ENCODE measurements at places on chromosomes 1 and 21.

DNA sequence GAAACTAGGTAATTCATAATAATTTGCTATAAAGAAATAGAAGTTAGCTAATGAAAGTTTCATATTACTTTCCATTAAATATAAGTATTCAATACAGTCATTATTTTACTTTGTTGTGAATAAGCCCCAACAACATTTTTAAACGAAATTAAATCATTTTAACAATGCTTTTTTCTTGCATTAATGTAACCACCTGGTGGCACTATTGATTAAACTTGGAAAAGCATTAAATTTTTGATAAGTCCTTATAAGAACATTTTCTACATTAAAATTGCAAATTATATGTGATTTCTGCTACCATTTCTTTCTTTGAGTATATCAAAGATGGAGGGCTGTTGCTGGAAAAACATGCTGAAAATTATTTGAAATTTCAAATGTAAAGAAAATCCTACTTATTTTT is 918.8 kb upstream of the TMPRSS15 start:
- no peak for DNase-seq

GRCh38 chr1:14486401-14487201 is 111.9 kb upstream of the KAZN start:
- DNase-seq = no peak

- peak; percentile 3 for DNase-seq
Measured at GRCh38 chr1:231970684-231971083, 344.1 kb downstream of the DISC1 start.

DNA sequence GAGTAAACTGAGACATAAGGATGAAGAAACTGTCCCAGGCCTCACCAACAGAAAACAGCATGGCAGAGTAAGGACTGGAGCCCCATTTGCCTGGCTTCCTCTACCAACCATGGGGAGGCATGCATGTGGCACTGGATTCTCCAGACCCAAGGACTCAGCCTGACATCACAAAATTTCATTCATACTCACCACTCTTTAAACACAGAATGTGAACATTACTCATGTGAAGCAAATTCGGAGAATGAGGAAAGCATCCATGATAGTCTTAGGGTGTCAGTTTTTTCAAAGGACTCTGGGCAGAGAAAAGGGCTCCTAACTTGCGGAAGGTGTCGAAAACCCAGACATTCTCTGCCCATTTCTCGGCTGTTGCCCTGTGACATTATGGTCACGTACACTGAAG is 83.9 kb downstream of the PCNX2 start:
- no peak for DNase-seq

- DNase-seq = no peak
Measured at GRCh38 chr1:7121622-7121988, 336.4 kb downstream of the CAMTA1 start.

DNA sequence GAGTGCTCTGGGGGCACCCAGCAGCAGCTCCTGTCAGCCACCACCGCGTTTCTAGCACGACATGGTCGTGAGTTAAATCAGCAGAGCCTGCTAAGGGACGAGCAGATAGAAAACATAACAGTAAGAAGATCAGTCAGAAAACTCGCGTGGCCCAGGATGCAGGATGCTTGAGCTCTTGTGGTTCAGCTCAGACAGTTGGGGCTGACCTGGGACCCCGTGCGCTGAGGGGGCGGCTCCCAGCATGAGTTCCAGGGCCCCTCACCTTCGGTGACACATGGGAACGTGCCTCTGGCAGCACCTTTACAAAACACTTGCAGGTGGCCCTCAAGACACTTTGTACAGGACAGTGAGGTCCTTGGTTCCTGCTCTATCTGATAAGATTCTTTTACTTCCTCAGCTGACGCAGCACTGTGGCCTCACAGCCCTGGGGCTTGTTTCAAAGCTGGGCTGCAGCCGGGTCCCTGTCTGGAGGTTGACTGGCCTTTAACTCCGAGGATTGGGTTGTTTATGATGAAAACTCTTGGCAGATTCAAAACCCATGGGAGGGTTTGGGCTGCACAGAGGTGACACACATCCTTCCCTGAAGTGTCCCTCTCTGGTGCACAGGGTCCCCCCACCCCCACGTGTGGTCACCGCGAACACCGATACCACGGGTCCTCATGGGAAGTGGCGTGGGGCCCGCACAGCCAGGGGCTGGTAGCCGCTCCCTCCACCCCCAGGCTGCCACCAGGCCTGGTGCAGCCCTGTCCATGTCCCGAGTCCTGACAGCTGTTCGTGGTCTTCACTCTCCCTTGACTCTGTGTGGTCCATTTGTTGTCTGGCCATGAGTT is 65.3 kb upstream of the COL6A1 start:
- DNase-seq = no peak

Data from activated T-cell treated with anti-CD3 and anti-CD28 coated beads, Interleukin-2, amount 50 U/mL, for 72 hours (primary cell).